ENCODE measurements at places on chromosomes 5 and 9. TPM values are rescaled to one million over a fixed set of nuclear protein-coding genes. Genes with fewer than 3 reads are reported as not detected.

The PCDHA1 gene
- total RNA-seq = not detected

DNA sequence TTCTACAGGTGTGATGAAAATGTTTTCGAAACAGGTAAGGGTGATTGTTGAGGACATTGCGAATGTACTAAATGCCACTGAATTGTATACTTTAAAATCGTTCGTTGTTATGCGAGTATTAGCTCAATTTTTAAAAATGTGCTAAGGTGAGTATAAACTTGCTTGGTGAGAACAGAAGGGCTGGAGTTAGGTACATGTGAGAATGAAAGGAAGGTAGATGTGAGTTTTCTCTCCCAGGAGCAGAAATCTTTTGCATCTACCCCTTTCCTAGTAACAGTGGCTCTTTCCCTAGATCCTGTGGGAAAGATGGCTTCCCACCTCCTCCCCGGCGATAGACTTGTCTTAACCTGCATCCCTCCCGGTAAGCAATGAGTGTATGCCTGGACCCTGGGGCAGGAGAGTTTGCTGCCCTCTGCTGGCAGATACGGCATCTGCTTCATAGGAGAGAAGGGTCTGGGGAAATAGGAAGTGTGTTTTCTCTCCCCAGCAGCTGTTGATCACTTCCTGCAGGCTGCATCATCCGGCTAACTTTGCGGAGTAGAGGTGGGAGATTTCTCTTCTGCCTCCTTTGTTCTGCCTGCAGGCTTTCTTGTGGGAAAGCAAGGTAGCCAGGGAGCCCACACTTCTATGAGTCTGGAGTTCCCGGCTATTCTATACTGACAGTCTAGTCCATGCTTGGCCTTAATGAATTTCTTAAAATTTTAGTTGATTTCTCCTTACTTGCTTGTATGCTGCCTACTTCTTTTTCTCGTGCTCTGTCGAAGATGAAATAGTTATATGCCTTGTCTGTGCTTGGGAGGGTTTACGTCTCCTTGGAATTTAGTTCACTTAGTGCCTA, 373.3 kb upstream of the SEMA6A start:
- no peak for ATAC-seq

GRCh38 chr5:97141031-97141430, 1.4 kb downstream of the LIX1 start:
- no peak for ATAC-seq

- peak; percentile 77 for ATAC-seq
These were observed 6.1 kb upstream of the PTGS1 start for GRCh38 chr9:122364783-122365150.

GRCh38 chr5:389197-389821, 53.7 kb upstream of the EXOC3 start:
- ATAC-seq = no peak

DNA sequence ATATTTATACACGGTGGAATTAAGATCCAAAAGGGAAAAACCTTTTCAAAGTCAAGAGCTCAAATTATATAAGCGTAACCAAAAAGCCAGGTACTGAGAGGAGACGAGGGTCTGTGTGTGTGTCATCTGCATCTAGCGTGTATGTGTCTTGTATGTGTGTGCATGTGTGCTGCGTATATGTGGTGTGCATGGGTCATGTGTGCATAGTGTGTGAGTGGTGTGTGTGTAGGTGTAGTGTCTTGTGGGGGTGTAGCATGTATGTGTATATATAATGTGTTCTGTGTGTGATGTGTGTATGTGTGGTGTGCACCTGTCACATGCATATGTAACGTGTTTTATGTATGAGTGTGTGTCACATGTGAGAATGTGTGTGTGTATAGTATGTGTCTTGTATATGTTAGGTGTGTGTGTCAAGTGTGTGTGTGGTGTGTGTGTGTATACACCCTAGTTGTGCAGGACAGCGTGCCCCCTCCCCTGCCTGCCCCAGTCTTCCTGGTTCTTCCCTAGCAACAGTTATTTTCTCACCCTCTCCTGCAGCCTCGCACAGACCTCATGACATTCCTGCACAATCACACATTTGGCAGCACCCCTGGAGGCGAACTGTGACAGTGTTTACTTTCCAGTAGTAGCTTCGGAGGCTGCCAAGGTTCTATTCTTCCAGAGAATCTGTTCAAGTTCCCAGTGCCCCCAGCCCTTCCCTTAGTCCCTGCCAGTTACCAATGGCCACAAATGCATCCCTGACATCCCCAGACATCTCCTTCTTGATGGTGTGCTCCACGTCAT, 27.1 kb upstream of the TNIP1 start:
- ATAC-seq = peak; percentile 58

The NEURL1B gene
- total RNA-seq = 21.7 TPM

DNA sequence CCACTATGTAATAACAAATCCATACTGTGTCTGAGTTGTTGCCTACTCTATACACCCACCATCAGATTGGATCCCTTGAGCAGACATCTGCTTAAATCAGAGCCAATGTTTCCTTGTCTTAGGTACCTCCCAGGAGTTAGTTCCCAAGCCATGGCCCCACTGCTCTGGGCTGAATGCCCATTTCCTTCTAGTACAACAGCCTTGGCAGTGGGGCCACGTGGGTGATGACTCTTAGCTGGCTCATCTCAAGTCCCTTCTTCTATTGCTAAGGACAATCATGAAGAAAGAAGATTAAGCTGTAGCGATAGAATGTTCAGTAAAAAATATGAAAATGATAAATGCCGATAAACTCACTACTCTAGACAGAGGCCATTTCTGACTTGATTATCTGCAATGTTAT, 16.6 kb downstream of the PTGR1 start:
- no peak for ATAC-seq

DNA sequence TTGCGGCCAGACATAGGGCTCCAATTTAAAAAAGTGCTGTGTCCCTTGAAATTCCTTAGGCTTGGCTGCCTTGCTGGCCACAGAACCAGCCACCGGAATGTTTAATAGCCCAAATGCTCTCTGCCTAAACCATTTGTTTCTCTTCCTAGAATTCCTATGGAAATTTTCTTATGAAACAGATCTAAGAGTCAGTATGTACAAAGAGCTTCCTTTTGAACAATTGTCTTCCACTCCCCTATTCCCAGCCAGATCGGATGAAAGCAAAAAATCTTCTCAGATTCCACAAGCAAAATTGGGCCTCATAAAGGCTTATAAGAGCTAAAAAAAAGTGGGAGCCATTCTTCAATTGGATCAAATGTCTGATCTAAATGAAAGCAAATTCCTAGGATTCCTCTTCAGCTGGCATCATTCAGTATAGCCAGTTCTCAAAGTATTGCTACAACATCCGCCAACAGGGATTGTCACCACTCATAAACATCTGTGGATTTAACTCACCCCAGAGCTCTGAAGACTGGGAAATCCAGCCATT, 104.3 kb downstream of the CEMIP2 start:
- no peak for ATAC-seq

DNA sequence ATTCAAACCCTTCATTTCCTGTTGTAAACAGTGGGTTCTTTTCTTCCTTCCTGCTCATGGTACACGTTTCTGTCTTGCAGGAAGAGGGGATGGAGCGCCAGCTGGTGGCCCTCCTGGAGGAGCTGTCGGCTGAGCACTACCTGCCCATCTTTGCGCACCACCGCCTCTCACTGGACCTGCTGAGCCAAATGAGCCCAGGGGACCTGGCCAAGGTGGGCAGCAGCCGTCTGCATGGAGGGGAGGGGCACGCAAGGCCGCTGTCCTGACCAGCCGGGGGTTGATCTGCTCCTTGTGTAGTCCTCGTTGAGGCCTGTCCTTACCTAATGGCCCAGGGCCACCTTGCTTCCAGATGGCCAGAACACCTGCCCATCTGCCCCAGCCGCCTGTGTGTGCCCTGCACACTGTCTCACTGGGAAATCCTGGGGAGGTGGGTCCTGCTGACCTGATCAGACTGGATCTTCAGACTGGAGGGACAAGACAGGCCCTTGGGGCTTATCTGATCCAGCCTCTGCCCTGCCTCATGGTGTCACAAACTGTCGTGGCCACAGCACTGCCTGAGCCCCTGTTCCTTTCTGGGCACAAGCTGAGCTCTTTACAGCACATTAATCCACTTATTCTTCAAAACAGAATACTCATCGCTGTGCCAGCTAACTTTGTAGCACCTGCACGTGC, 44.7 kb downstream of the LRSAM1 start:
- ATAC-seq = no peak

DNA sequence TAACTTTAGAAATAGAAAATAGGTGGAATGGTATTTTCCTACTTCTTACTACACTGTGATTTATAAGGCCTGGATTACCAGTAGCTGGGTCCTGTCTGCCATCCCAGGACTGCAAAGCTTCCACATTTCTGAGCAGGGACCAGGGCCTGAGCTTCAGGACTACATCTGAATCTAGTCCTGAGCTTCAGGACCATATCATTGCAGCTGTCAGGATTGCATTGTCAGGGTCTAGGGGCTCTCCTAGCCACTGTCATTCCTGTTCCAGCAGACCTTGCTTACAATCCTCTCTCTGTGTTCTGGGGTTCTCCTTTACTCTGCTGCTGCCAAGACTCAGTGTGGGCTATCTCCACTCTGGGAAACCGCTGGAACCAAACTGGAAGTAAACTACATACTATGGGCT, 16.3 kb downstream of the RAB3C start:
- ATAC-seq = no peak

DNA sequence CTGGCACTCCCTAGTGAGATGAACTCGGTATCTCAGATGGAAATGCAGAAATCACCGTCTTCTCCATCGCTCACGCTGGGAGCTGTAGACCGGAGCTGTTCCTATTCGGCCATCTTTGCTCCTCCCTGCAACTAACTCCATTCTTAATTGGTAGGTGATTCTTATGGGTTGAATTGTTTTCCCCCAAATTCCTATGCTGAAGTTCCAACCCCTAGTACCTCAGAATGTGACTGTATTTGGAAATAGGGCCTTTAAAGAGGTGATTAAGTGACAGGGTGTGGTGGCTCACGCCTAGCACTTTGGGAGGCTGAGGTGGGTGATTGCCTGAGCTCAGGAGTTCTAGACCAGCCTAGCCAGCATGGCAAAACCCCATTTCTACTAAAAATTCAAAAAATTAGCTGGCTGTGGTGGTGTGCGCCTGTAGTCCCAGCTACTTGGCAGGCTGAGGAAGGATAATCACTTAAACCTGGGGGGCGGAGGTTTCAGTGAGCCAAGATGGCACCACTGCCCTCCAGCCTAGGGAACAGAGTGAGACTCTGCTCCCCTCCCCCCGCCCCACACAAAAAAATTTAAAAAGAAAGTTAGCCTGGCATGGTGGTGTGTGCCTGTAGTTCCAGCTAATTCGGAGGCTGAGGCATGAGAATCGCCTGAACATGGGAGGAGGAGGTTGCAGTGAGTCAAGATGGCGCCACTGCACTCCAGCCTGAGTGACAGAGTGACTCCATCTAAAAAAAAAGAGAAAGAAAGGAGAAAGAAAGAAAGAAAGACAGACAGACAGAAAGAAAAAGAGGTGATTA, 25.2 kb upstream of the FOCAD start:
- no peak for ATAC-seq

The TAF11L10 gene
- not detected for total RNA-seq

DNA sequence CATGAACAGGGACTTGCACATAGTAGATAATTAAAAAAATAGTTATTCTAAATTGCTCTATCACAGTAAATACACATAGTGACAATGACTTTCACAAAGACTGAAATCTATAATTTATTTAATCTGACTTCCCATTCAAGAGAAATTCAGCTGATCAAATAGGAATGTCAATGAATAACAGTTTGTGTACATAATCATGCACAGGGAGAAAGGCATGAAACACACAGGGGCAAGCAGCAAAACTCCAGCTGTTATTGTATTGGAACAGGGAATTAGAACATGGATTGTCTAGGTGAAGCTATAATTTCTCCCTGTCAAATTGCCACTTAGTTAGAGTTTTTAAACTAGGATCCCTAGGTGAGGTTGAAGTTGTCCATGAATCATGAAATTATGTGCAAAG, 99.9 kb downstream of the HCN1 start:
- no peak for ATAC-seq

The TTC16 gene
- total RNA-seq = not detected

GRCh38 chr5:78791501-78792100, 143.0 kb upstream of the LHFPL2 start:
- no peak for ATAC-seq

The ACTBL2 gene
- 0.15 TPM for total RNA-seq

DNA sequence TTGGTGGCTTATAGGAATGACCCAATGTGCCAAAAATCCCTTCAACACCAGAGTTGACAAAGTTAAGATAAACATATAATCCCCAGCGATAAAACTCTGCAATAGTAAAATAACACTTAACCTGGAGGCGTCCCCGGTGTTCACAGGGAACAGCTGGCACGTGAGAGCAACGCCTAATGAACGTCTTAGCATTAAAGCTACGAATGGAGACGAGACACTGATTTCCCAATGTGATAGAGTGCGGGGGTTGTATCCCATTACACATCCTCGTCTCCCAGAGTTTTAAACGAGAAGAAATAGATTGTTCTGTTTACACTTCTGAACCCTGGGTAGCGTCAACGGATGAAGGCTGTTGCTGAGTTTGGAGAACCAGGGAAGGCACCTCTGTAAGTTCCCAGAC, 57.6 kb downstream of the PTCH1 start:
- peak; percentile 27 for ATAC-seq

DNA sequence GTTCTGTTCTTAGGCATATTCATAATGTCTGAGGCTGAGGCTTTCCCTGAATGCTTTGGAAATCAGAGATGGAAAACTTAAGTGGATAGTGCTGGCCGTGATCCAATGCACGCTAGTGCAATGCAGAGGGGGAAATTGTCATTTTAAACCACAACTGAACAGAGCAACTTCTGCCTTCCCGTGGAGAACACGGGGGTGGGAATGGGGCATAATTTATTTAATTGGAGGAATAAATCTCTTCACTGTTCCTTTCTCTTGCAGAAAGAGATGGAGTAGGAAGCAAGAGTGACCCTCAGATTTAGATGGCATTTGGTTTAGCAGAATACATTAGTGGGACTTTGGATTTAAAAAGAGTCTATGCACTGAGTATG, 22.9 kb upstream of the NREP start:
- ATAC-seq = no peak

The CCL27 gene
- total RNA-seq = not detected

The CDC42SE2 gene
- total RNA-seq = 30.4 TPM

The SETX gene
- total RNA-seq = 45.7 TPM

DNA sequence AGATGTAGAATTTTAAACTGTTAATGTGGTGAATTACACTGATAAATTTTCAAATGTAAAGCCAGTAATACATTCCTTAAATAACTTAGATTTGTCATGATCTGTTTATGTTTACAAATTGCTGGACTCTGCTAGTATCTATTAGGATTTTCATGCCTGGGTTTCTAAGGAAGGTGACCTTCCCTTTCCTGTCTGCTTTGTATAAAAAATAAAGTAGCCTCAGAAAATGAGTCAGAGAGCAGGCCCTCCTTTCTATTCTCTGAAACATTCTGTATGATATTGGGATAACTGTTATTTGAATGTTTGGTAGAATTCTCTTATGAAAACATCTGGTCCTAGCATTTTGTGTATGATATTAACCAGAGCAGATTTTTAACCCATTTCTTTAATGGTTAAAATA, 255.3 kb downstream of the SYK start:
- no peak for ATAC-seq

- ATAC-seq = no peak
These were observed 320.1 kb downstream of the AGTPBP1 start for GRCh38 chr9:85421641-85422040.

- ATAC-seq = no peak
These were observed 1327.8 kb upstream of the WWC1 start for GRCh38 chr5:166963596-166963995.

The ORM2 gene
- total RNA-seq = not detected

GRCh38 chr5:149999359-149999758, 1.1 kb downstream of the TIGD6 start:
- no peak for ATAC-seq

The F2RL1 gene
- not detected for total RNA-seq

The ANKRD20A1 gene
- total RNA-seq = 0.31 TPM

GRCh38 chr9:20683351-20684034, 566 bp upstream of the FOCAD start:
- ATAC-seq = peak; percentile 67
